Stimulated activated CD8-positive, alpha-beta memory T cell treated with anti-CD3 and anti-CD28 coated beads, Interleukin-2, amount 100 ng/mL, for 1 hour (primary cell): ENCODE measurements at places on chromosomes 1 and 21.

DNA sequence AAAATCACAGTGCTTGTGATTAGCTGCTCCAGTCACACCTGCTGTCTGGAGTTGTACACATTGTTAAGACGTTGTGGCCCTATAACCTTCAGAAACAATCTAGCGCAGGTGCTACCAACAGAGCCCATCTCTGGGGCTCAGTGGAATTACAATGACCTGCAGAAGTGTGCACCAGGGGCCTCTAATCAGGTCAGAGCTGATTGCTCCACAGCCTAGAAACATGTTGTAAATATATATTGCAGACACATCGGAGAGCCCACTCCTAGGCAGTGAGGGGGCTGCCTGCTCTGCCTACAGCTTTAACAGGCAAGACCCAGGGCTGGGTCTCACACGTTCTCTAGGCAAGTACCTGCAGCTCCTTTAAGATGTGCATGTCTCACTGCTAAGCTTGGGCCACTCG, 302.0 kb downstream of the SIPA1L2 start:
- no peak for DNase-seq

GRCh38 chr1:205273551-205273982, 45.8 kb downstream of the TMCC2 start:
- peak; percentile 75 for DNase-seq

DNA sequence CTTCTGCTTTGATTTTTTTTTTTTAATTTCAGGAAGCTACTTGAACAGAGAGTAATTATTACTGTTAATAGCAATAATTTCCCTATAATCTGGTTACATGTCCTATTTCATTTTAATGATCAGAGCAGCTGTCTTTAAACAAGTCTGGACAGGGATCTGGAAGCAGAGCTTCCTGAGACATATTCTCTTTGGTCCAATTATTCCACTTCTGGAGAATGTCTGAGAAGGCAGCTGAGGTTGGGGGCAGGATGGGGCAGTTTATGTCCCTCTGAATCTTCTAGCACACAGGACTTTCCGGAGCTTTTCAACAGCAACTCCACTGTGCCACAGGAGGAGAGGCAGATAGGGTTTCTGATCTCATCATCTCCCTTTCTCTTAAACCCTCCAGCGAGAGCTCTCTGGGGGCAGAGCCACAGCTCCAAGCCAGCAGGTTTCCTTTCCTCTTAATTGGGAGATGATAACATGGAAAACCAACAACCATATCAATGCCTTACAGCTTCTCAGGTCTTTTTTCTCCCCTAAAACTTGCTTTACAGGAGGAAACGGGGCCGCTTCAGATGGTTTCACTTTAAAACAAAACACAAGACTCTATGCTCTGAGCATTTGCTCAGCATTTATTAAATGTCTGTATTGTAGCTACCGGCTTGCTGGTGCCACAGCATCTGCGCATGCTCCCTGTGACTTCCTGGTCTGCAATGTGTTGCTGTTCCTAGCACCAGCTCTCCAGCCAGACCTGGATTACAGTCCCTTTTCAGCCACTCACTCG, 425.7 kb upstream of the USP24 start:
- DNase-seq: peak; percentile 2

DNA sequence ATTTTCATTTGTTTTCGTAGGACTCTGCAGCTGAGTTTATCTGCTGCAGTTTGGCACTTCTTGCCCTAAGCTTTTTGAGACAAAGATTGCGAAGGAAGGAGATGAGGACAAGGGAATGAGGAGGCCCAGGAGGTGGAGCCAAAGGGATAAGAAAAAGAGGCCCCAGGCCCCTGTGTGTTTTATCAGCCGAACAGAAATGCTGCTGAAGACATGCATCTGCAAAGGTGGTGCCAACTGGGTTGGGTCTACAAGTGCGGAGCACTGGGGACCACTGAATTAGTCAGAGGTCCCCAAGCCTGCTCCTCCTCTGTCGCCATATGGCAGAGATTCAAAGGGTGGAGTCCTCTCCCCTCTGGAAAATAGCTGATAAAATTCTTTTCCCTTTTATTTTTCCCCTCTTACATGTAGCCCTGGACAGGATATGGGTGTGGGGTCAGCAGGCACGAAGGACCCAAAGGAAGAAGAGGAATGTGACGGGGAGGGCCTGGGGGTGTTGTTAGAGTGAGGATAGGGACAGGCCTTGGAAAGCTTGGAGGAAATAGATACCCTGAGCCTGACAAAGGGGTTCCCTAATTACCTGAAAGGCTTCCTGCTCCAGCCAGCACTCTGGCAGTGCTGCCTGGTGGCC, 2.7 kb downstream of the CD34 start:
- DNase-seq: no peak

GRCh38 chr1:7043191-7043549, 257.9 kb downstream of the CAMTA1 start:
- no peak for DNase-seq

DNA sequence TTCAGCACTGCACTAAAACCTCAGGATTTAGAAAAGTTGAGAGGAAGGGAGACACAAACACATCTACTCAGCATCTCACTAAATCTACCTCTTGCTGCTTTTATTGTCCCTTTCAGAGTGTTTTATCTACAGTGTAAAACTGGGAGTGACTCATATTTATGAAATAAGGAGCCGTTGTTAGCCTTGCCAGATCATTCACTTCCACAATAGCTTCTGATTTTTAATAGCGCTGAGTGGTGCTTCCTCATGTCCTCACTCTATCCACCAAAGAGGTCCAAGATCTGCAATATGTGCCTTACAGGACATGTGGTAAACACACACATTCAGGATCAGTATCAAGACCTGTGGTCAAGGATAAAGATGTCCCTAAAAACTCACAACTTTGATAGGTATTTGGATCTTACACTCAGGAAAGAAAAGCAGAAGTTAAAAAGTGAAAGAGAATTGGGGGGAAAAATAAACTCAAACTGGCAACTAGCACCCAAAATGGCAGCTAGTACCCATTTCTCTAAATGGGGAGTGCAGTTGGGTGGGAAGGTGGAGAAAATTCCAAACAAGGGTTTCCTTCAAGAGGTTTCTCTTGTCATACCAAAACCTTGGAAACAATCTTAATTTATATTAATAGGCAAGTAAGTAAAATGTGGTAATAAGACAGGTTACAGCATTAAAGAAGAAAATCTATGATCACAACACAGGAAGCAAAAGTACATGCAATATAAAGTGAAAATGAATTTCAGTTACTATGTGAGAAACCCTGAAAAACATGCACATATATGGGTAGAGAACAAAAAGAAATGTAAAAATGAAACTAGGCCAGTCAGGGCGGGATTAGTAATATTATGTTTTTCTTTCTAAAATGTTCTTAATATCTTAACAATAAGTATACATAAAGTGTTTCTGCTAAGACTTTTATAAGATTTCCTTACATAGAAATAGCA, 15.9 kb downstream of the DUSP10 start:
- no peak for DNase-seq

- no peak for DNase-seq
Measured at GRCh38 chr1:198669023-198669698, 30.3 kb downstream of the PTPRC start.

DNA sequence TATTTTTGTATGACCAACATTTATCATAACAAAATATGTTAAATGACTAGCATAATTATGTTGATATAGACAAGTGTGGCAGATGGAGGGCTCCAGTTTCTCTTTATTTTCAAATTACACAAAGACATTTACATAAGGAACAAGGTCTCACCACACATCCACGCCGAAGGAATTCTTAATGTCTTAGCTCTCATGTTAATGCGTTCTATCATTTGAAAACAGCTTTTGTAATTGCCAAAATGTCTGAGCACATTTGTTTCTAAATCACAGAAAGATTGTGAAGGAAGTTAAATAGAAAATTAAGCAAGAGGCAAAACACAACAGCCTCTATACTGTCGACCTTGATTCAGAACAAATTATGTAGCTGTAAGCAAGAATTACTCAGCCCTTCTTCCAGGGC, 223.0 kb upstream of the NR5A2 start:
- no peak for DNase-seq

DNA sequence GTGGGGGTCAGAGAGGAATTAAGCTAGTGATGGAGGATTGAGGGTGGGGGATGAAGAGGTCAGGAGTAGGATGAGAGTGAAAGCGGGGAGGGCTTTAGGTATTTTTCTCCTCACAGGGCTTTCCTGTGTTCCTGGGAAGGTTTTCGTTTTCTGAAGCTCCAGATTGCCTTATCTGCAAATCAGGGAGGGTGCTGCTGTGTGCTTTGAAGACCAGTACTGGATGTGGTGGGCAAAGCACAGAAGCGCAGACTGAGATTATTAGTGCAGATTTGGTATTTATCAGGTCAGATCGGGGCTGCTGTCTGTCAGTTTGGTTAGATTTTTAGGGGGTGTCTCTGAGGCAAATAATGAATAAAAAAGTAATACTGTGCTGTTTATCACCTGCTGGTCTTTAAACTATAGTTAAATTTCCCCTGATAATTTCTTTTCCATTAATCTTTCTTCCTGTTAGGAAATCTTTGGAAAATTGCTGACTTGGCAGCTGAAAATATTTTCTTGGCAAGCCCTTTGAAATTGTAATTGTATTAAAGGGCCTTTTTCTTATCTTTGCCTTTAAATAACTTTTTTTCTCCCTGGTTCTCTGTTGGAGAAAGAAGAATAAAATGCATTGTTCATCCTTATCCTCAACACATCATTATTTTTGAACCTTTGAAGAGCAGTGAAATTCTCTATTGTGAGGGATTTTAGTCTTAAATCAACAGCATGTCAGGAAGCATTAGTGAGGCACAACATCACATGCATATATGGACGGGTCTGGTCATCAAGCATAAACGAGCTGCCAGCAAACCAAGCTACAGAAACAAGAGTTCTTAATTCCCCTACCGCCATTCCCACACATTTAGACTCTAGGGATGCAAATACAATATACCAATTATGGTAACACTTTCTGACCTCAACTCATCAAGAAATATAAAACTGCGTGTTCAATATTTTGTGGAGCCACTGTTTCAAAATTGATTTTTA, 139.6 kb downstream of the S1PR1 start:
- DNase-seq: no peak

DNA sequence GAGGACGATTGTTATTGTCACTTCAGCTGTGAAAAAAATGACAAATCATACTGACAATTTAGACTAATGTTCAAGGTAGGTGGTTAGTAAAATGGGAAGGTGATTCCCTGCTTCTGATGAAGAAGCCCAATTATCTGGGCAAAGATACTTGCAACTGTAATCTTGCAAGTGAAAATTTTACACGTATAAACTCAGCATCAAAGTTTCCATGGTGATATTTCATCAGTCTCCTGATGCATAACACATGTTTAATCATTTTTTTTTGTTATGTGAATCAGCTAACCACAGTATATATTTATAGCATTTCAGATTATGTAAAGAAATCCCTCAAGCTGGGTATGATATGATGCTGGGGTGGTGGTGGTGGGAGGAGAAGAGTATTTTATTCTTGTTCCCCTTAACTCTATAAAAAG, 16.4 kb upstream of the KCNK1 start:
- DNase-seq: no peak

DNA sequence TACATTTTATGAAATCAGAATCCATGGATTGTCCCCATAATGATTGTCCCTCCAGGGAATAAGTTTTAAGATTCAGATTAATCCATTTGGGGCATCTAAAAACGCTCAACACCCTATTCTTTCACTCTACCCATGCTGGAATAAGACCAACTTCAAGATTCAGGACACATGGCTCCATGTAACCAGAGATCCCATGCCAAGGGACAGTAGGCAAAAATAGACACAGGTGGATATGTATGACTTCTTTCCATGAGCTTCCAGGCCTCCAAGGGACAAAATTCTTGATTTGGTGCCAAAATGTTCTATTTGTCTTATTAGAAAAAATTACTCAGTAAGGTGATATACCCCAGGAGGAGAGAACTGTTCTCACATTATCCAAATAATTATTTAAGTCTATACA, 178.8 kb downstream of the NRIP1 start:
- no peak for DNase-seq

- no peak for DNase-seq
Measured at GRCh38 chr1:169098380-169098779, 8.1 kb upstream of the ATP1B1 start.

DNA sequence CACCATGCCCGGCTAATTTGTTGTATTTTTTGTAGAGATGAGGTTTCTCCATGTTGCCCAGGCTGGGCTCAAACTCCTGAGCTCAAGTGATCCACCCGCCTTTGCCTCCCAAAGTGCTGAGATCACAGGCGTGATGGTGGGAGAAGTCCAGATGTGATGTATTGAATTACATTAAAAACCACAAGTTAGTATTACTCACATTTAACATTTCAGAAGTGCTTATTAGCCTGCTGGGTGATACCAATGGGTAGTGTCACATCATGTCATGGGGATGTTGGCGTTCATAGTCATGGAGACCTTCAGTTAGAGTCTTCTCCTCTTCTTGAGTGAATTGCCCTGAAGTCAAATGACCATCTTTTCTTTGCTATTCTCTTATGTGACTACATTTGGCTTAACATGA, 63.6 kb upstream of the VAMP3 start:
- DNase-seq: no peak

GRCh38 chr1:55333461-55333860, 118.3 kb upstream of the USP24 start:
- no peak for DNase-seq

DNA sequence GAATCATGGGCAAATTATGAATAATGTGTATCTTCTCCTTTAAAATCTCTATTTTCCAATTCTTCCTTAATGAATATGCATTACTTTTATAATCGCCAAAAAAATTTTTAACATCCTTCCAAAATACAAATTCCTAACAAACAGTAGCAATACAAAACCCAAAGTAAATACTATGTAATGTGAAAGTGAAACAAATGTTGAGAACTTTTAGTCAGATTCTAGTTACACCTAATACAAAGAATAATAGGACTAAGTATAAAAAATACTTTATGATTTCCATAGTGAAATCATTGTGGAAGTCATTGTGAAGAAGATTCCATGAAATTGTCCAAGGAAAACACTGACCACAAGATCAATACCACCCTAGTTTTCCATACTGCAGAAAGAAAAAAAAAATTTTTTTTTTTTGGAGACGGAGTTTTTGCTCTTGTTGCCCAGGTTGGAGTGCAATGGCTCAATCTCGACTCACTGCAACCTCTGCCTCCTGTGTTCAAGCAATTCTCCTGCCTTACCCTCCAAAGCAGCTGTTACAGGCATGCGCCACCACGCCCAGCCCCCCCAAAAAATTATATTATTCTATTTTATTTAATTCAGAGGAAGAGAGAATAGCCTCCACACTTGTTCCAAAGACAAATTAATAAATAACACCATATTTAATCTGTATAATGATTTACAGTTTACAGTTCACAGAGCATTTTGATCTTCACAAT, 11.8 kb downstream of the TESK2 start:
- no peak for DNase-seq

GRCh38 chr21:45992301-45993209, 11.0 kb downstream of the COL6A1 start:
- no peak for DNase-seq
